Heart left ventricle (tissue), 16 donors: ENCODE measurements at places on chromosomes 4 and X. TPM values are rescaled to one million over a fixed set of nuclear protein-coding genes. Genes with fewer than 3 reads are reported as not detected.

DNA sequence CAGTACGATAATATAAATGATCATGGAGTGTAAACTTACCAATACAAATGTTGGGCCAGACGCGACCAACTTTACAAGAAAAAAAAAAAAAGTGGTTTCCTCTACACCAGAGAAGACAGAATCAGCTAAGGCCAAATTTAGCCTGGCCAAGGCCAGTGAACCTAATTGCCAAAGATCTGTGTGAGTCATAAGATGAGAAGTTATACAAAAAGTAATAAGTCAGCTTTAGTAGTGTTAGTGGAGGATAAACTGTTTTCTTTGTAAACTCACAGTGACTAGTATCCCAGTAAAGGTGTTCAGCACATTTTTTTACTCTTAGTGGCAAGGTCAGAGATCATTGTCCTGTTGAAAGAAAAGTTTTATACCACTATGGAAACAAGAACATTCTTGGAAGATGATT lies 531.4 kb upstream of the TECRL start:
- no peak for DNase-seq

GRCh38 chr4:158599150-158599549 lies 72.5 kb downstream of the C4orf46 start:
- no peak for DNase-seq

DNA sequence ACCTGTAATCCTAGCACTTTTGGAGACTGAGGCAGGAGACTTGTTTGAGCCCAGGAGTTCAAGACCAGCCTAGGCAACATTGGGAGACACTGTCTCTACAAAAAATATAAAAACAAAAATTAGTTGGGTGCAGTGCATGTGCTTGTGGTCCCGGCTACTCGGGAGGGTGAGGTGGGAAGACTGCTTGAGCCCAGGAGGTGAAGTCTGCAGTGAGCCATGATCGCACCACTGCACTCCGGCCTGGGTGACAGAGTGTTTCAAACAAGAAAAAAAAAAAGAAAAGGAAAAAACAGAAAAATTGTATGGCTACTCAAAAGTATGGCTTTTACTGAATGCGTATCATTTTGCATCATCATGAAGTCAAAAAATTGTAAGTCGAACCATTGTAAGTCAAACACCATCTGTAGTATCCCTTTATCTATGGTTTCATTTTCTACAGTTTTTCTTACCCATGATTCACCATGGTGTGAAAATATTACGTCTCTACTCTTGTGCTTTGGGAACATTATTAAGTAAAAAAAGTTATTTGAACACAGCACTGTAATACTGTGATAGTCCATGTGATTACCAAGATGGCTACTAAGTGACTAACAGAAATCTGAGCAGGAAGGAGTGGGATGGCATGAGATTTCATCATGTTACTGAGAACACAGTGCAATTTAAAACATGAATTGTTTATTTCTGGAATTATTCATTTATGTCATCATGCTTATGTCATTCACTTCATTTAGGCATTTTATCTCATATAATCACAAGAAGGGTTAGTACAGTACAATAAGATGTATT lies 26.5 kb upstream of the MANBA start:
- DNase-seq: no peak

The WWC2 gene
- polyA plus RNA-seq: 5.4 TPM

- DNase-seq: no peak
These were observed 320.0 kb downstream of the IDS start for GRCh38 chrX:149185087-149185486.

- DNase-seq: no peak
These were observed 43.9 kb downstream of the GABRB1 start for GRCh38 chr4:47075262-47075661.

DNA sequence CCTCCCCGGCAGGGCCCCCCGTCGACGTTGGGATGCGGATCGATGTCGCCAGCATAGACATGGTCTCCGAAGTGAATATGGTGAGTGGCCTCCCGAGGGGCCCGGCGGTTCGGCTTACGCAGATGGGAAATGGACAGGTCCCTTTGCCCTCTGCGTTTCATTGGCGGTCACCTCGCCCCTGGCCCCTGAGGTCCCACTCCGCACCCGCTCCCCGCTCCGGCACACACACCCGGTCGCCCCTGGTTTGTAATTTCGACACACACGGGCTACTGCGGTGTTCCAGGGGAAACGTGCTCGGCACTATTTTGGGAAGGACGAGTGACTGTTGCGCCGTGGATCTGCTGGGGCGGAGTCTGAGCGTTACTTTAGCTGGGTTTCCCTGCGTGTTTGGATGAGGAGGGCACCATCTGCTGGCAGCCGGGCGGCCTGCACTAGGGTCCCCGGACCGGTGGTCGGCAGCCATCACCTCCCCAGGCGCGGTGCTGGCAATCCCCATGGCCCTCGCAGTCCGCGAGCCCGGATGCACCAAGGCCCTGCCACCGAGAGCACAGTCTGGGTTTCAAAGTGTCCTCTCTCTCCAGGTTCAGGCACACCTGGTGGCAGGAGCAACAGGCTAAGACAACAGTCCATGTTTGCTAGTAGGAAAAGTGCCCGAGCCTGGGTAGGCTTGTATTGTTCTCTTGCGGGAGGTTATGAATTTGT lies 1.2 kb downstream of the GABRB1 start:
- peak; percentile 77 for DNase-seq

- no peak for DNase-seq
These were observed 135.4 kb upstream of the NKX1-1 start for GRCh38 chr4:1541449-1542225.

- no peak for DNase-seq
These were observed 48.0 kb upstream of the MAP3K15 start for GRCh38 chrX:19563327-19563726.

- no peak for DNase-seq
These were observed 6.4 kb upstream of the FRMPD3 start for GRCh38 chrX:107442914-107443527.

DNA sequence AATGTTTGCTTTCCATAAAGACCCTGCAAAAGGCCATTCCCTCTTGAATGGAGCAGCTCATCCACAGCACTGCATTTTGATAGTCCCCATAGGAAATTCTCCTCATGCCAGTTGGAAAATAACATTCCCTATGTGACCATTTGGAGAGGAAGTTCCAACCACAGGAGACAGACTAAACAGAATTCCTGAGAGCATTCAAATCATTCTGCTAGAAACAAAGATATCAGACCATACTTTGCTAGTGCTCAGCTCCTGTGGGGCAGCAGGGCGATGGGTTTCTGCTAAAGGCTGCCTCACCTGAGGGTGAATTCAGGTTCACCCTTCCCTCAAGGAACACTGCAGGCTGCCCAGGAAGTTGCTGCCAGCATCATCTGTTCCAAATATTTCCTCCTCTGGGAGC lies 58.8 kb downstream of the LNX1 start:
- DNase-seq: no peak

The GPRASP2 gene
- polyA plus RNA-seq: 7.7 TPM

The CYSLTR1 gene
- polyA plus RNA-seq: 0.42 TPM

The KCNE5 gene
- 0.11 TPM for polyA plus RNA-seq

DNA sequence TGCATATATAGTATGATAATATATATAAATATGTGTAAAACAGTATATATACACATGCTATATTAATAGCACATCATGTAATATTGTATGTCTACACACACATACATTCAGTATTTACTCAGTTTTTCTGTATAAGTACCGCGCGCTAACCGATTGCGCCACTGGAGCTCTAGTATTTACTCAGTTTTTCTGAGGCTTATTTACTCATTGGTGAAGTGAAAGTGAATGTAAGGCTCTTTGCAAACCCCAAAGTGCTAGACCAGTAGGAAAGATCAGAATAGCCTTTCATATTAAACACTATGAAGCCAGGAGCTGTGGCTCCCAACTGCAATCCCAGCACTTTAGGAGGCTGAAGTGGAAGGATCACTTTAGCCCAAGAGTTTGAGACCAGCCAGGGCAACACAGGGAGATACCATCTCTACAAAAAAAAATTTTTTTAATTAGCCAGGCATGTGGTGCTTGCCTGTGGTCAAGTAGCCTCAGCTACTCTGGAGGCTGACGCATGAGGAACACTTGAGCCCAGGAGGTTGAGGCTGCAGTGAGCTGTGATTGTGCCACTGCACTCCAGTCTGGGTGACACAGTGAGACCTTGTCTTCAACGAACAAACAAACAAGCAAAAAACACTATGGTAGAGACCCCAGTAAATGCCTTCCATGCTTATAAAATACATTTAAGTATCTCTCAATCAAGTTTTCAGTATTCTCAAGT lies 125.8 kb downstream of the KIT start:
- DNase-seq: no peak

The XKRX gene
- polyA plus RNA-seq: 0.10 TPM

GRCh38 chr4:4857001-4857808 lies 2.3 kb upstream of the MSX1 start:
- DNase-seq: no peak

The GLRA2 gene
- polyA plus RNA-seq: not detected

DNA sequence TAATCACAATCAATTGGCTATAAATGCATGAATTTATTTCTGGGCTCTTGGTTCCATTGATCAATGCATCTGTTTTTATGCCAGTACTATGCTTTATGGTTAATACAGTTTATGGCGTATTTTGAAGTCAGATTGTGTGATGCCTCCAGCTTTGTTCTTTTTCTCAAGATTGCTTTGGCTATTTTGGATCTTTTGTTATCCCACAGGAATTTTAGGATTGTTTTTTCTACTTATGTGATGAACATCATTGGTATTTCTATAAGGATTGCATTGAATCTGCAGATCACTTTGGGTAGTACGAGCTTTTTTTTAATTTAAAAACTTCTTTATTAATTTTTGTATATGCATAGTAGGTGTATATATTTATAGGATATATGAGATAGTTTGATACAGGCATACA lies 338.7 kb upstream of the IGFBP7 start:
- no peak for DNase-seq

DNA sequence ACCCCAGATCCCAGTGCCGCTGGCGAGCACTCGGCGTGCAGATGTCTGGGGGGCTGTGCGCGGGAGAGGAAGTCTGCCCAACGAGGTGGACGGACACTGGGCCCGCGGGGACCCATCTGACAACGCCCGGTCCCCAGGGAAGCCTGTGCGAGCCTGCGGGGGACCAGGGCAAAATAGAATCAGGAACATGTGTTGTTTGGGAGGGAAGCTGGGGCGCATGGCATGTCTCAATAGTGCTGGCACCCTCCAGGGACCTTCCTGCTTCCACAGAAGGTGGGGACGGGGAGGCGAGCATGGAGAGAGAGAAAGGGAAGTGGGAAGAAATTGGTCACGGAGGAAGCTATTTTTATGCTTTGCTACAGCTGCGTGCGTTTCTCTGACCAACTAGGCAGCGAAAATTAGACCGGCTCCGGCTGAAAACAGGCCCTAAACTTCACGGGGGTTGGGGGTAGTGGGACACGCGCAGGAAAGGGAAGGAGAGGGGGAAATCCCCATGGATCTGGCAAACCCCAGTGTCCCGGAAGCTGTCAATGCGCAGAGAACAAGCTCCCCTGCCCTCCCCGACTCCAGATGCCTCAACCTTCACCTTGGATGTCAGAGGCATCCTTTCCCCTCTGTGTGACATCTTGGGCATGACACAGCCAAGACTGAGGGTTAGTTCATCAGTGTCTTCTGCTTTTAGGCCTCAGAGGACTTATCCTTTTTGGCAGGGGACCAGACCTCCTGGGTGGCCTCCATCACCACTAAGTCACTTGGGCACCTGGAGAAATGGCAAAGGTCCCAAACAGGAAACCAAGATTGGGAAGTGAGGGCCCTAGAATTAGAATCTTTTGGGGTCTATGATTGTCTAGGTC lies 169.8 kb upstream of the BCOR start:
- DNase-seq: peak; percentile 54

- no peak for DNase-seq
These were observed 34.9 kb downstream of the BMP2K start for GRCh38 chr4:78811034-78811433.

DNA sequence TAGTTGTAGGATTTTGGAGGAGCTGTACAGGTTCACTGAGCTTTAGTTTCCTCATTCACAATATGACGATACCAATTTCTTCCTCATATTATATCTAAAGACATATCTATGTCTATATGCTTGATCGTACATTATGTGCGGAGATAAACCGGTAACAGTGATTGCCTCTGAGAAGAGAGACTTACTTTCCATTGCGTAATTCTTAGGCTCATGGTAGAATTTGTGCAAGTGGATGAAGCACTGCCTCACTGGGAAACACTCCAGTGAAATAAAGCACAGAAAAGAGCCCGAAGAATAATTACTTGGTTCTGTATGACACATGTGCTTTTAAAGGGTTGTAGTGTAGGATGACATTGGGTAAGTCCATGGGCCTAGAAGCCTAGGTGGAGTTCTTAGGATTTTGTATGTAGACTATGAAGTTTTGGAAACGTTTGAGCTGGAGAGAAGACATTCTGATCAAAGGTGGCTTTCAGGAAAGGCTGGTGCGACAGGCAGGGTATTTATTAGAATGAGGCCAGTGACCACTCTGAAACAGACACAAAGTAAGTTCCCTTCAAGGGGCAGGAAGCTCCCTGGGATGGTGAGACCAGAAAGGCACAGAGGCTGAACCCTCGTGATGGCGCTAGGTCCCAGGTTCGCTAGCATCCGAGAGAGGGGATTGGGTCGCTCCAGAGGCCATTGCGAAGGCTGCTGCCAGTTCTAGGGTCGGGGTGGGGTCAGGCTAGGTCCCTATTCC lies 649 bp upstream of the VBP1 start:
- DNase-seq: no peak

The GRIA2 gene
- polyA plus RNA-seq: not detected

DNA sequence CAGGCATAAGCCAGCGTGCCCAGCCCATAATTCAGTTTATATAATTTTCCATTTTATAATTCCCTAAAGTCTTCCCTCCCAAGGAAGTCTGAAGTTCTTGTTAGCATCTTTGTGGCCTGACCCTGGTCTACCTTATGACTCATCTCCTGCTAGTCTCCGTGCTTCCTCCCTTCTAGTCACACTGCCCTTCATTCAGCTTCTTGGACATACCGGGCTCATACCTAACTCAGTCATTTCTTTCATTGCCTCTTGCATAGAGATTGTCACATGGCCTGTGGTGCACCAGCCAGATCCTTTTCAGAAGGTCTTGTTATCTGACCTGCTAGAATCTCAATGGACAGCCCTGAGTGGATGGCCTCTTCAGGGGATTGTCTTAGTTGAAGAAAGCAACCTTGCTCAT lies 22.8 kb upstream of the MAML3 start:
- no peak for DNase-seq

The FAAH2 gene
- 0.80 TPM for polyA plus RNA-seq

- DNase-seq: no peak
These were observed 13.3 kb upstream of the DYNLT3 start for GRCh38 chrX:37860721-37861120.

DNA sequence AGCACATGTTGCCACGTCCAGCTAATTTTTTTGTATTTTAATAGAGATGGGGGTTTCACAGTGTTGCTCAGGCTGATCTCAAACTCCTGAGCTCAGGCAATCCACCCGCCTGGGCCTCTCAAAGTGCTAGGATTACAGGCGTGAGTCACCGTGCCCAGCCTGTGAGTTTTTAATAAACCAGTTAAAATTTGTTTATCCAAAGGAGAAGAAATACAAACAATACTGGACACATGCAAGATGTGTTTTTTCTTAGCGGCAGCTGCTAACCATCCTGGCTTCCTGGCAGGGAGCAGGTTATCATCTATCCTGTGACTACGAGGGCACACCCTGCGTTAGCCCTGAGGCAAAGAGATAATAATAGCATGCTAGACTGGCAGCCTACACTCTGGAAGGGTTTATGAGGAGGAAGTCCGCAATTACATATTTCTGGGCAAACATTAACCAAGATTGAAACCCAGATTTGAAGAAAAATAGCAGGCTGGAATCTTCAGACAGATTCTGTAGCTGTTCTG lies 191.4 kb downstream of the SPRY1 start:
- DNase-seq: peak; percentile 47
